ENCODE measurements at places on chromosomes 16 and 17. TPM values are rescaled to one million over a fixed set of nuclear protein-coding genes. Genes with fewer than 3 reads are reported as not detected.
A peak's percentile ranks its signal among the peaks of the same experiment; 100 is the strongest.

DNA sequence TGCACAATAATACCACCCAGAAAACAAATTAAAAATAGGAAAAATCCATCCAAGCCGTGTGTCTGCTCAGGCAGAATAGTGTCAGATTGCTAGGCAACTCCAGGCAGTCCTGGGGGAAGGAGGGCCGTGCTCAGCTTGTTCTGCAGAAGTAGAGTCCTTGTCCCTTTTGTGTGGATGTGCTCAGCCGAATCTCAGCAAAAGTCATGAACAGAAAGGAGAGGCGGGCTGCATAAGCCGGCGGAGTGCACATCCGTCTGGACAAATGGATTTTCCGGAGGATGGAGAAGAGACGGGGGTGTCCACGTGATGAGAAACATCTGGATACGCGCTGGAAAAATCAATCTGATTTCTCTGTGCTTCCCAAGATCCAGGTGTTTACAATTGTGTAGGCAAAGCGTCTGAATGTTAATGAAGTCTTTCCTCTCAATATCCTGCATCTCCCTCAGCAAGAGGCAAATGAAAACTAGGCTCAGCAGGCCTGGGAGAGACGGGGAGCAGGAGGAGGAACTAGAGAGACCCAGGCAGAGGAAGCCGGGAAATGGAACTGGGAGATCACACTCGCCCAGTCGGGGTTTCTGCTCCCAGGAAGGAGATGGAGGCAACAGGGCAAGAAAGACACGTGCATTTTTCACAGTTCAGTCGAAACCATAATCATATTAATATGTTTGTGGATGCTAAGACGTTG is 7.7 kb upstream of the RBFOX3 start:
- no peak for DNase-seq

GRCh38 chr17:50499721-50500120 is 8.5 kb upstream of the MYCBPAP start:
- no peak for DNase-seq

GRCh38 chr17:61209106-61209439 is 190.6 kb upstream of the TBX2 start:
- no peak for DNase-seq

GRCh38 chr17:67633751-67634211 is 84.0 kb upstream of the NOL11 start:
- no peak for DNase-seq

- peak; percentile 66 for DNase-seq
These were observed 912 bp downstream of the USP22 start for GRCh38 chr17:21041741-21042457.

GRCh38 chr16:86723689-86724088 is 145.3 kb downstream of the FOXL1 start:
- no peak for DNase-seq

DNA sequence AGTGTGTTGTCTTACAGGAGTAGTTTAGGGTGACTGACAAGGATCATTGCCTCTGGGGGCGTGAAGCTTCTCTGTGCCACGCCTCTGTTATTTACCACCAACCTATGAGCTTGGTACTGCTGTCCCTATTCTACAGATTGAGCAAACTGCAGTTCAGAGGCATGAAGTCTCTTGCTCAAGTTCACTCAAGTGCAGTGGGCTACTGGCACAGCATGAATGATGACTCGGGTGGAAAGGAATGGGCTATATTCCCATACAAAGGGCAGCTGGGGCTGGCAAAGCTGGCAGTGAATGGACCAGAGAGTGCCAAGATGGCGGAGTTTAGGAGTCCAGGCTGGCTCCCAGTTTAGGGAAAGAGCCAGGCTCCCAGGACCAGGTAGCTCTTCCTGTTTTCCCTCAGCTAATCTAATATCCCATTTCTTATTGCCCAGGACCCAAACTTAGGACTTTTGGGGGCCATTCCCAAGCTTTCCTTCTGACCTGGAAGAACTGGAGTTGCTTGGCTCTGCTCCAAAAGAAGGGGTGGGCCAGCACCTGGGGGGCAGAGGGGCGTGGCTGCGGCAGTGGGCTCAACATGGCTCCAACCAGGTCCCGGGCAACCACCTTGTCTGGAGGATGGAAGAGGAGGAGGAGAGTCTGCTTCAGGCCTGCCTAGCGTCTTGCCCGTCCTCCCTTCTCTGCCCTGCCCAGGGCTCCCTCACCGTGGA is 12.9 kb downstream of the PLK1 start:
- DNase-seq = no peak

DNA sequence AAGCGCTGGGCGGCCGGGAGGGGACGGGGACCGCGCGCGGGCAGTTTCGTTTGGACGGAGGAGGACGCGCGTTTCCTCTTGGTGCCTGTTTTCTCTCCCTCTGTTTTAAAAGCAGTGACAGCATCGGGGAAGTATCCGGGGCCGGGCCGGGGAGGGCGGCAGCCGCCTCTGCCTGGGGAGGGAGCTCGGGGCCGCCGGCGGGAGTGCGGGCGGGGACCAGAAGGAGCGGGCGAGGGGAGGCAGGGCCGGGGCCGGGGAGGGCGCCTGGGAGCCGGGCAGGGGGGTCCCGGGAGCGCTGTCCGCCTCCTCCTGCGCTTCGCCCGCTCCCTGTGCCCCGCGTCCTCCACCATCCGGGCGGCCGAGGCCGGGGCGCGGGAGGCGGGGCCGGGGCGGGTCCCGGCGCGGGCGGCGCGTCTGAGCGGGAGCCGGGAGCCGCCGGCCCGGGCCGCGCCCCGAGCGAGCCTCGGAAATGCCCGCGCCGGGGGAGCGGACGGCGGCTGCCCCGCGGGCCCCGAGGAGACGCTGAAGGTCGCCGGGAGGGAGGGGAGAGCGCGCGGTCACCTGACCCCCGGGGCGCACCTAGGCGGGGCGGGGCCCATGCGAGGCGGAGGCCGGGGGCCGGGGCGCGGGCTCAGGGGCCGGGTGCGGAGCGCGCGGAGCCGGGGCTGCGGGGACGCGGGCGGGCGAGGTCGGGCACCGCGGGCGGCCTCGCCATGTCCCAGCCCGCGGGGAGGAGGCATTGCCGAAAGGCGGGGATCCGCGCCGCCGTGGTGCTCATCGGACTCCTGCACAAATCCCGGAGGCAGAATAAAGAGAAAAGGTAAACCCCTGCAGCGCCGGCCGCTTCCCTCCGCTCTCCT is 57.3 kb downstream of the RAP1GAP2 start:
- no peak for DNase-seq

- DNase-seq = no peak
These were observed 36.1 kb upstream of the MRC2 start for GRCh38 chr17:62591333-62591732.

The CPSF4L gene
- not detected for polyA plus RNA-seq

- no peak for DNase-seq
These were observed 16.5 kb upstream of the SNN start for GRCh38 chr16:11651796-11652195.

The SNX20 gene
- polyA plus RNA-seq = 1.0 TPM

The ZFHX3 gene
- polyA plus RNA-seq = 11.8 TPM
